ENCODE measurements at places on chromosomes 4 and X. TPM values are rescaled to one million over a fixed set of nuclear protein-coding genes. Genes with fewer than 3 reads are reported as not detected.

Gene CCDC110
- total RNA-seq, result 14.0 TPM

GRCh38 chr4:52684896-52685295 is 25.8 kb upstream of the USP46 start:
- no peak for DNase-seq

- DNase-seq, result no peak
Observed at GRCh38 chr4:75653845-75654503, 19.2 kb downstream of the G3BP2 start.

DNA sequence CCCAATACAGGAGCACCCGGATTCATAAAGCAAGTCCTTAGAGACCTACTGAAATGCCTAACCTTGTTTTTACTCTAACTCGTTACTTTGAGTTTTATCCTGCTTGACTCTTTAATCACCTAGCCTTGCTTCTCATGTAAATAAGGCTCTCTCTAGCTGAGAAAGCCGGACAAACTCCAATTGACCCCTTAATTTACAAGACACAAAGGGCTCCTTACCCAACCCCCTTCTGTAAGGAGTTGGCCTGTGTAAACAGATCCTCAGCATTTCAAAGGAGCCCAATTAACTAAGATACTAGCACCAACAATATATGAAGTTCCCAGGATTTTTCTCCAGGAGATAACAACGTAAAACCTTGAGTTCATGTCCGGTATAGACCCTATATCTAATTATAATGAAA is 61.7 kb downstream of the CT47B1 start:
- DNase-seq, result no peak

DNA sequence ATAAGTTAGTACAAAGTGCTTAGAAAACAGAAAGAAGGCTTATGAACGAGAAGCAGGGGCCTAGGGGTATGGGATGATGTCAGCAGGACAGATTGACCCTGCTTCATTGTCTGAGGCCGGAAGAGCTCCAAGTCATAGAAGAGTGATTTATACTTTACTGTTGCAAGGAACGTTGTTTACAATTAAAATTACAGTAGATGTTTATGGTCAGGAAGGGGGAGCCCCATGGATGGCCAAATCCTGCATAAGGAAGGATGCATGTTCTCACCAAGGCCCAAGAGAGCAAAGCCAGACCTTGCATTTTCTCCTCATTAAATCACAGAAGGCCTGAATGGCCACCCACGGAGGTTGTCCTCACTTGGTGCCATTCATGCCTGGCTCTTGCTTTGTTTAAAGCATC is 115.3 kb downstream of the LDB2 start:
- DNase-seq, result no peak

DNA sequence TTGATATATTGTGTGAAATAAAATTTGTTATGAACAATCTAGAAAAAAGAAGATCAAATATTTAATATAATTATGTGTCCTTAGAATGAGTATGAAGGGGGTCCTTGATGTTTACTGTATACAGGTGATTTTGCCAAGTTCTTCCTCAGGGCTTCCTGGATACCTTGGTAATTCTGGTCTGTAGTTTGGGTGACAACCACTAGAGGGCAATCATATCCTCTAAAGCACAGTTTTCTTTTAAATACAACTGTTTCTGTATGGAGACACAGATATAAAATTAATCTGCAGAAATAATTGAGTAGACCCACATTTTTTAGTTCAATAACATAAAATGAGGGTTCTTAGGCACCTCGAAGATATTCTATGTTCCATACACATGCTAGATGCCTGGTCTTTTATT is 157.7 kb downstream of the SPANXN1 start:
- peak; percentile 17 for DNase-seq

- DNase-seq, result no peak
Observed at GRCh38 chr4:80463509-80463908, 128.0 kb downstream of the CFAP299 start.

Gene CCNI
- 330 TPM for total RNA-seq

DNA sequence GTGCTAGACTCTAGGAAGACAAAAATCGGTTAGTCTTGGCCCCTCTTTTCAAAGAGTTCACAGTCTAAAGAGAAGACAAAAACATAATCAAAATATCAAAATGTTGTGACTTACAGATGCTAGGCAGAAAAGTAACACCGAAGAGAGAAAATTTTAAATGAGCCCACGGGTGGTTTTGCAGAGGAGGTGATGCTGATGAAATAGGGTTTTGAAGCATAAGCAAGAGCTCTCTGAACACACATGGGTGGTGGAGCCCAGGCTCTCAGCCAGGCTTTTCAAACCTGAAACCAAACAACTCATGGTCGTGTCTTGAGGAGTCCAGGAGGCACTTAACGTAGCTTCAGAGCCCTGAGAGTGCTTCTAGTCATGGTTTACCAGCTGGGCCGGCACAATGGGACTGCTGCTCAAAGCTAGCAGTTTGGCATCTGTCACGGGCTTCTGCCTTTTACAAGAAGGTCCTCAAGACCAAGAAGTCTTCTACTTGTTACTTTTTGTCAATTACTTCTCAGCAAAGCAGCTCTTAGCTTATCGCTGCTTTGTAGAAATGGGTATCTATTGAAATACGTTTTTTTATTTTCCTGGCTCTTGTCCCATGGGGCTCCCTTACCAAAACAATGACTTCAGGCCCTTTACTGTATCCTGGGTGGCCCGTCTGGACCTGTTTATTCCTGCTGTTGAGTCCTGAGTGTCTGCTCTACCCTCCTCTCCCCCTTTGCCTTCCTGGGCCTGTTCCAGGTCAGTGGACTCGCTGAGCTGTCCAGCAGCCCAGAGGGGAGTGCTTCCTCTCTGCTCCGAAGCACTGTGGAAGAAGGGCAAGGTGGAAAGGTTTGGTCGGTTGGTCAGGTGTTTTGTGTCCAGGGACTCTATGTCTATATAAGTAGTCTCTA is 69.5 kb downstream of the TNIP2 start:
- DNase-seq, result no peak

Gene GATB
- 22.9 TPM for total RNA-seq

Gene TMEM271
- not detected for total RNA-seq

GRCh38 chr4:152565333-152565732 is 29.4 kb upstream of the FBXW7 start:
- no peak for DNase-seq

- no peak for DNase-seq
Observed at GRCh38 chr4:144645102-144645630, 790 bp upstream of the HHIP start.

- no peak for DNase-seq
Observed at GRCh38 chr4:23891064-23891421, 1.2 kb upstream of the PPARGC1A start.

Gene ARSJ
- not detected for total RNA-seq
